Mammary epithelial cell (primary cell): ENCODE measurements at places on chromosomes 7 and 10.

GRCh38 chr10:117896517-117896916, 150.2 kb downstream of the RAB11FIP2 start:
- DNase-seq = no peak

DNA sequence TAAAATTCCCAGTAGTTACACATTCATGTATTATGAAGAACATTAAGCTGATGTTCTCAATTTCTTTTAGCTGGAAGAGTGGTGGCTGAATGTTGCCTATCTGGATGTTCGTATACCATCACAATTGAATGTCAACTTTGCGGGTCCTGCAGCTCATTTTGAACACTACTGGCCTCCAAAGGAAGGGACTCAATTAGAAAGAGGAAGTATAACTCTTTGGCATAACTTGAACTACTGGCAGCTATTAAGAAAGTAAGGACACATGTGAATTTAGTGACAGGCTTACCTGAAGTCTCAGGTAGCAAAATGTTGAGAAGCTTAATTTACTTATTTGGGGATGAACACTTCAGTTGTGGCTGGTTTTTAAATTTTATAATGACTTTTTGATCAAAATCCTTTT, 15.9 kb downstream of the CROT start:
- DNase-seq = no peak

- DNase-seq = no peak
Observed at GRCh38 chr10:131536676-131537075, 225.2 kb upstream of the TCERG1L start.

DNA sequence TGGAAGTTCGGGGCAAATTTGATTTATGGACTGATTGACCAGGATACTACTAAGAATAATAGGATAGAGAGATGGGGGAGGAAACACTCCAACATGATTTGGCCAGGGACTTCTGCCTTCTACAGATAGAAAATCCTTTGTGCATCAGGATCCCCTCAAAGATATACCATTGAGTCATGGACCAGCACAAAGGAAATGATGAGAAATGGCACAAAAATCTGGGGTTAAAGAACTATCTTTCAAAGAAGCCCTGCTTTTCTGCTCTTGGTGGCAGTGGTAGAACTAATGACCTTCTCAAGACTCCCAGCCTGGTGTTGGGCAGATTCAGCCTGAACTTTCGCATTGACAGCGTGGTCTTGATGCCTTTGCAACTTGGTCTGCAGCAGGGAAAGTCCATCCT, 27.6 kb upstream of the LAMB1 start:
- DNase-seq = peak; percentile 16

DNA sequence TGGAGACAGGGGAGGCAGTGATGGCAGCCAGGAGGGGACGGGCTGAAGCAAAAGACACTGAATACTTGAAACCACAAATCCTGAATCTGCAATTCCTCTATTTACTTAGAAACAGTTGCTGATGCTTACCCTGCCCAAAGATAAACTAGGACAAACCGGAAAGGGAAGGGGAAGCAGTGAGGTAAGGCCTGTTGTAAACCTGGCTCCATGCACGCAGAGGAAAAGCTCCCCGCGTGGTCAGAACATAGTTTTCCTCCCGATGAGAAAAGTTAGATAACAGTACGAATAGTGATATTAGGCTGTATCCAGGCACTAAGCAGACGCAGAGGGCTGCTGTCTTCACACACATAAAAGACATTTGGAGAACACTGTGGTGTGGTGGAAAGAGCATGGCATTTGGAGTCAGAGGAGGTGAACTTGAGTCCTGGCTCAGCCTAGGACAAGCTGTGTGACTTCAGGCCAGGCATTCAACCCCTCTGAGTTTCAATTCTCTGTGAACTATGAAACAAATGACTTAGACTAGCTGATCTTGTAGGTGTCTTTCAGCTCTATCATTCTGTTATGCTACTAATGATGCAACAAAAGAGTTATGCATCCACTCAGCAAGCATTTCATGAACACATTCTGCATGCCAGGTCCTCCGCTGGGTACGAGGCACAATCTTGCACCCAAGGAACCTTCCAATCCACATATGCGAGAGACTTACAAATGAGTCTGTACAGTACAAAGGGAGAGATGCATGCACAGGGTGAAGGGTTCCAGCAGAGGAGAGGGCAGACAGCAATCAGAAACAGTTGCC, 80.9 kb downstream of the SORBS1 start:
- DNase-seq = no peak

DNA sequence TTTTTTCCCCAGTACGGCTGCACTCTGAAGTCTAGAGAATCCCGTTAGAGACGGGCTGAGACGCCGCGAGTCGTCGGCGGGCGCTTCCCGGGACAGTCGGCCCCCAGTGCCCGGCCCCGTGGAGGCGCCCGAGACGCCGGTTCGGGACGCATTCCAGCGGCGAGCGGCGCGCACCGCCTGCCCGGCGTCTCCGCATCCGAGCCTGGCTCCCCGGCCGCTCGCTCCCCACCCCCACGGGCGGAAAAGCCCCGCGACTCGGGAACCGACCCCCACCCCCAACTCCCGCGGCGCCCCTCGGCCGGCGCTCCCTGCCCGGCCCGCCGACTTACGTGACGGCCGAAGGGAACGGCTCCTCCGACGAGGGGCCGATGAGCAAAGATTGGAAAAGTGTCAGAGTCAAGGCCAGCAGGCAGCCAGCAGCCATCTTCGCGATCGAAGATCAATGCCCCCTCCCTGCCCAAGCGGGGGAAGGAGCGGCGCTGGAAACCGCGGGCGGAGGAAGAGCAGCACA, 486 bp downstream of the CACNA2D1 start:
- peak; percentile 27 for DNase-seq

DNA sequence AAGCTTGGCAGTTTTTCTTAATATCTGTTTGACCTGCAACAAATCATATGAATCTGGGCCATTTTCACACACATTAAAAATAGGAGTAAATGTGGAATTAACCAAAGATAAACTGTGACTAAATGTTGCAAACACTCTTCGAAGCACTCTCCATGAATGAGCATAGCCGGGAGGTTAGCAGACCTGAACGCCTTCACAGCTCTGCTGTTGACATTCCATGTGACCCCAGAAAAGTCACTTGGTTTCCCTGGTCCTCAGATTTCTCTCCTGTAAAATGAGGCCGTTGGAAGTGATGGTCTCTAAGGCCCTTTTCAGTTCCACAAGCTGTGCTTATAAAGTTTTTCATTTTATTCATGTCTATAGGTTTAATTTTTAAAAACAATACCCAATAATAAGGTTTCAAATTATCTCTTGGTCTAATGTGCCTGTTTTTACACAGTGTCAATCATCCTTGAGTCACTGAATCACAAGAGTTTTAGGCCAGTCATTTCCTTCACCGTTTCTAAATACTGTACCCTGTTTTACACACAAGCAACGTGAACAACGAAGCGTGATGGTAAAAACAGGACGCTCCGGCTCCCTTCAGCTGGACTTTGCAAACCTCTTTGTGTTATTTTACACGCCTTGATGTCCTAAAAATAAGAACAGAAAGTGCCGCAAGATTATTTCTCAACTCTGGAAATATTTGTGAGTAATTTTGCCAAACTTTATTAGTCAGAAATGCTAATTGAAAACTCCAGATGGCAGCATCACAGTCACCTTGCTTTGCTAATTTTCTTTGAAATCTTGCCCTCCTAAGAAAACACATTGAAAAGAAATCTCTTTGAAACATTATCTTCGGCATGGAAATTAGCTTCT, 38.6 kb upstream of the MET start:
- peak; percentile 95 for DNase-seq

DNA sequence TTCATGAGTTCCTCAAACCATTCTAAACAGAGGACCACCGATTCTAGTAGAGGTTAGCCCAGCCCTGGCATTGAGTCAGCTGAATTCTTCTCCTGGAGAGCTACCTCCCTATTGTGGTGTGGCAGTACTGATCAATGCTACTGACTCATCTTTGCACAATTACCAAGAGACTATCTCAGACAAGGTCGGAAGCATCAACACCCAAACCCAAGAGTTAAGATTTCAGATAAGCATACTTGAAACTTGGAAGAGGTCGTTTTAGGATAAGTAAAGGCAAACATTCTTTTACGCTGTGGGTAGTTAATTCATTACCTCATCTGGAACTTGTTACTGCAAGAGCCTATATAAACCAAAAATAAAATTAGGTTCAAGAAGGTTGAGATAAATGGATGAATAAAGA, 154.6 kb upstream of the NRBF2 start:
- peak; percentile 39 for DNase-seq

- no peak for DNase-seq
Observed at GRCh38 chr10:47364911-47365310, 16.7 kb downstream of the RBP3 start.

DNA sequence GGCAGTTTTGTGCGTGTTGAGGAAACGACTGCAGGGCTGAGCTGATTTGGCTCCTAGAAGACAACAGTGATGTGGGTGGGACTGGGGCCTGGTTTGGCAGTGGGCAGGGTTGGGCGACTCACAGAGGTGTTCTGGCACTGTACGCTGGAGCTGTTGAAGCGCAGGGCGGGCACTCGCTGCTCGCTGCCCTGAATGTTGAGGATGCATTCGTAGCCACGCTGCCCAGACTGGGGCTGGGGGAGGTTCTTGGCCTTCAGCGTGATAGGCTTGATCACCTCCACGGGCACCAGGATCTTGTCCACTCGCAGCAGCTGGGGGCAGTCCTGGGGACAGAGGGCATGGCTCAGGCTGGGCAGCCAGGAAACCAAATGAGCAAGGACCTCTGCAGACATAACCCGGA, 365.4 kb downstream of the PLXNA4 start:
- DNase-seq = no peak

GRCh38 chr10:63376560-63377304, 89.0 kb downstream of the JMJD1C start:
- peak; percentile 61 for DNase-seq

GRCh38 chr7:153503093-153503492, 549.1 kb upstream of the DPP6 start:
- no peak for DNase-seq

DNA sequence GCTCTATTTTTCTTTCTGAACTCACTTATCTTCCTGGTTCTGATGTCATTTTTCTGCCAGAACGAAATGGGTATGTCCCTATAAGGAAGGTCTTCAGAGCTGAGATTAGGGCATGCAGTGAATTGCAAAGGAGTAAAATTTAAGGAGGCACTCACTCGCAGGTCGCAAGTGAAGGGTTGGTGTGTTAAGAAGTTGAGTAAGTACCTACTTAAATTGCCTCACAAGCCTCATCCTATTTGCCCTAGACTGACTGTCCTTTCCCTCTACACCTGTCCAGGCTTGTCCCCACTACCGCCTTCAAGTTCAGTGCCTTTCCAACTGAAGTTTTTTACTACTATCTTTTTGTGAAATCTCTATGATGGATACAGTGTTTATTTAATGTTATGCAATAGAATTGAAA, 191.5 kb downstream of the AHR start:
- DNase-seq = peak; percentile 94
